Kidney (tissue), 22 donors: ENCODE measurements at places on chromosomes 3 and 15.

GRCh38 chr3:136792556-136793330 is 26.2 kb upstream of the SLC35G2 start:
- no peaks in the 10 kb centered on the region for H3K4me1 ChIP-seq
- H3K27me3 ChIP-seq = no peaks in the 10 kb centered on the region
- no peak overlapping the region for H3K27ac ChIP-seq
- H3K36me3 ChIP-seq = no peaks in the 10 kb centered on the region

DNA sequence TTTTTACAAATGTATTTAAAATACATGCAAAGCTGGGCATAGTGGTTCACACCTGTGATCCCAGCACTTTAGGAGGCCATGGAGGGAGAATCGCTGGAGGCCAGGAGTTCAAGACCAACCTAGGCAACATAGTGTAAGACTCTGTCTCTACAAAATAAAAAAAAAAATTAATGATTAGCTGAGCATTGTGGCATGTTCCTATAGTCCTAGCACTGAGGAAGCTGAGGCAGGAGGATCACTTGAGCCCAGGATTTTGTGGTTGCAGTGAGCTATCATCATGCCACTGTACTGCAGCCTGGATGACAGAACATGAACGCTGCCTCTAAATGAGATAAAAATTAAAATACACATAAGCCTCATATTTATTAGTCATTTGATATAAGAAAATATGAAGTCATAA is 142.8 kb downstream of the TCF12 start:
- no peak overlapping the region for H3K27ac ChIP-seq
- no peak for DNase-seq
- no peaks in the 10 kb centered on the region for H3K36me3 ChIP-seq

DNA sequence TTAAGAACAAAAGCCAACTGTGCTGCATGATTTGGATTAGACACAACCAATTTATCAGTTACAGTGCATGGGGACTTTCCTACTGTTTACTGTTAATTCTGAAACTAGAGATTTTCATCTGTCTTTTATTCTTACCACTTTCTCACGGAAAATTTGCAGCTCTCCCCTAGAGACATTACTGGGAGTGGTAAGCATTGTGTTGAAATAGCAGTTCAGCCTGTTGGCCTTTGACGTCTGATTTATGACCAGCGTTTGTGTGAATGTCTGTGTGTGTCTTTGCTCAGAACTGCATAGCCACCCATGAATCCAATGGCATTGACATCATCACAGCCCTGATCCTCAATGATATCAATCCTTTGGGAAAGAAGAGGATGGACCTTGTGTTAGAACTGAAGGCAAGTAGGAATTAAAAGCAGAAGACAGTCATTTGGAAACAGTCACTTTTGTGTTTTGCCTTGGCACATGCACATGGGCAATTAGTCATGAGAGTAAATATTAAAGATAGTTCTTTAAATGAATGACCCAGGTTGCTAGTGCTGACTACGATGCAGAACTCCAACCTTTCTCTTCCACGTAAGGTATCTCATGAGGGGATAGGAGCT is 202.2 kb upstream of the BHLHE40 start:
- H3K36me3 ChIP-seq = no peaks in the 10 kb centered on the region
- no peak overlapping the region for H3K4me3 ChIP-seq
- no peaks in the 10 kb centered on the region for H3K4me1 ChIP-seq

GRCh38 chr3:191263850-191264249 is 64.8 kb downstream of the OSTN start:
- no peak overlapping the region for H3K4me3 ChIP-seq
- DNase-seq = no peak
- no peaks in the 10 kb centered on the region for H3K4me1 ChIP-seq
- no peak overlapping the region for H3K27ac ChIP-seq

- no peaks in the 10 kb centered on the region for H3K4me1 ChIP-seq
- H3K36me3 ChIP-seq = no peaks in the 10 kb centered on the region
- H3K27me3 ChIP-seq = no peaks in the 10 kb centered on the region
- DNase-seq = no peak
These were observed 105.3 kb upstream of the AGBL1 start for GRCh38 chr15:85974348-85974705.

DNA sequence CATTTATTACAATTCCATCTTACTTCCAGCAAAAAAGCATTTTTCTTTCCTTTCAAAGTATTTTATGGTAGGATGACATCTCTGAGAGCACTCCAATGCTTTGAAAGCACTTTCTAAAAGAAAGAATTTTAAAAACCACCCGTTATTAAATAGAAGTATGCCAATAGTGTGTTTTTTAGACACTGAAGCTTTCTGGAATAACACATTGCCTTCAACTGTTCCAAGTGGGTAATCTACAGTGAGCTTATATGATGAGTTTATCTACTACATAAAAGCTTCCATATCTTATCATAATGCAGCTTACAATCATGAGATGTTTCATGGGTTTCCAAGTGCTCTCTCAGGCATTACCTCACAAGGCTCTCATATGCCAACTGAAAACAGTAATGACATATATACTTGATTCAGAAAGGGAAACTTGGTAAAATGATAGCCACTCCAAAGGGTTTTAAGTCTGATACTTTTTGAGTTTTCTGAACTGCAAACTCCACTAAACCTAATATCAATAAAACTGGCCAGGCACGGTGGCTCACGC is 14.1 kb downstream of the CMTM6 start:
- no peak for DNase-seq
- no peaks in the 10 kb centered on the region for H3K36me3 ChIP-seq
- no peak overlapping the region for H3K4me3 ChIP-seq
- H3K27me3 ChIP-seq = no peaks in the 10 kb centered on the region

DNA sequence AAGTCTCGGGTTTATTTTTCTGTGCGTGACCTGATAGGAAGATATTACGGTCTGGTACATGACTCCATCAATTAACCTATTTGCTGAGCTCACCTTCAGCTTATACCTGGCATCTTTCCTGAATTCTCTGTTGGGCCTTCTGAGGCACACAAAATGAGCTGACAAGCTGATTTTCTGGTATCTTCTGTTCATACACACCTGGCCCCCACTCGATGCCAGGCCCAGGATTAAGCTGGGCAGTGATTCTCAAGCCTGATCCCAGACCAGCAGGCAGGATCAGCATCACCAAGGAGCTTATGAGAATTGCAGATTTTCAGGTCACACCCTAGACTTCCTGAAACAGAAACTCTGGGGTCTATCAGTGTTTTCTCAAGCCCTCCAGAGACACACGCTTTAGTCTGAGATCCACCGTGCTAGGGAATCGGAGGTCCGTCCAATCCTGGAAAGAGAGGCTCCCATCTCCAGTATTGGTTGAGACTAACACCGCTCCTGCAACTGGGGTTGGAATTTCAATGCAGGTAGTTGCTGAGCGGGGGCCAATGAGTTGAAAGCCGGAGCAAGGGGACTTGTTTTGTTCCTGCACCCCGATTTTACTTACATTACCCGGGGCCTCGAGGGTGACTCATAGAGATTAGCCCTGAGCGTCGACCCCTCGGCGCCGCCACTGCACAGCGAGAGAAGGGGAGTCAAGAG is 636 bp upstream of the EIF1B start:
- DNase-seq = no peak
- H3K4me1 ChIP-seq = no peaks in the 10 kb centered on the region
- peak overlapping the region; percentile 91 for H3K27ac ChIP-seq
- H3K4me3 ChIP-seq = peak overlapping the region; percentile 74
- H3K36me3 ChIP-seq = no peaks in the 10 kb centered on the region
- H3K27me3 ChIP-seq = no peaks in the 10 kb centered on the region

GRCh38 chr3:161413127-161413854 is 42.0 kb upstream of the SPTSSB start:
- no peak overlapping the region for H3K4me3 ChIP-seq
- no peak overlapping the region for H3K27ac ChIP-seq

DNA sequence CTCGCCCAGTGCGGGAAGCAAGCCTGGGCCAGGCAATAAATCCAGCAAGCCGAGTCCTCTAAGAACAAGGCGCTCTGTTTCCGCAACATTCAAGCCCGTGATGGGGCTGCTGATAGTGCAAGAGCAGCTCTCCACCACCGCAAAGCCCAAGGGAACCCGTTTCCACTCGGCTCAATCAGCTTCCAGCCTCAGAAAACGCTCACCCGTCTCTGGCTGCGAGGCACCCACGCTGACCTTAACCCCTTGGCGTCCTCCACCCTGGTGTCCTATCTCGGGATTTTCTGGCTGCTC is 17.8 kb downstream of the SPATA12 start:
- H3K4me1 ChIP-seq = no peaks in the 10 kb centered on the region
- peak overlapping the region; percentile 74 for H3K4me3 ChIP-seq
- peak overlapping the region; percentile 80 for H3K27ac ChIP-seq
- no peaks in the 10 kb centered on the region for H3K27me3 ChIP-seq
- no peaks in the 10 kb centered on the region for H3K36me3 ChIP-seq

GRCh38 chr3:69182588-69183316 is 60.4 kb upstream of the LMOD3 start:
- peaks cover 11% of the 10 kb centered on the region for H3K4me1 ChIP-seq
- peaks cover 2% of the 10 kb centered on the region for H3K36me3 ChIP-seq
- H3K27ac ChIP-seq = no peak overlapping the region
- no peak for DNase-seq
- no peaks in the 10 kb centered on the region for H3K27me3 ChIP-seq
- H3K4me3 ChIP-seq = no peak overlapping the region

DNA sequence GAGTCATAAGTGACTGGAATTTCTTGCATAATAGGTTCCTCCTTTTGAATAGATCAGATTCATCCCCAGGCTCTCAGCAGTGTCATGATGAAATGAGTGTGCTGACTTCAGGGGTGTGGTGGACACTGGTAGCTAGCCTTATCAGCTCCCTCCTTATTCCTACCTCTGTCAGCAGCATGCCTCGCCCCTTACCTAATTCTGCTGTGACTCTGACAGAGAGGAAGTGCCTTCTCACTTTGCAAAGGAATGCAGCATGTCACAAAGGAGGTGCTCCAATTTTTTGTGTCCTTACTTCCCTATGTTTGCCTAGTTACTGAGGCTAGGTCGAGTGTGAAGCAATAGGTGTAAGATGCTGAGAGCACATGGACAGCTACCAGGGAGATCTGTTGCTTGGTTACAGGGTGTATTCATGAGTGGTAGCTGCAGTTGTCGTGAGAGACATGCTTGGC is 90.6 kb downstream of the TNFAIP8L3 start:
- no peak overlapping the region for H3K27ac ChIP-seq
- no peak overlapping the region for H3K4me3 ChIP-seq
- no peaks in the 10 kb centered on the region for H3K4me1 ChIP-seq
- no peaks in the 10 kb centered on the region for H3K36me3 ChIP-seq
- no peaks in the 10 kb centered on the region for H3K27me3 ChIP-seq

GRCh38 chr3:168820810-168821415 is 725.2 kb upstream of the GOLIM4 start:
- peak; percentile 11 for DNase-seq
- H3K36me3 ChIP-seq = no peaks in the 10 kb centered on the region
- H3K4me1 ChIP-seq = no peaks in the 10 kb centered on the region
- H3K27ac ChIP-seq = no peak overlapping the region

DNA sequence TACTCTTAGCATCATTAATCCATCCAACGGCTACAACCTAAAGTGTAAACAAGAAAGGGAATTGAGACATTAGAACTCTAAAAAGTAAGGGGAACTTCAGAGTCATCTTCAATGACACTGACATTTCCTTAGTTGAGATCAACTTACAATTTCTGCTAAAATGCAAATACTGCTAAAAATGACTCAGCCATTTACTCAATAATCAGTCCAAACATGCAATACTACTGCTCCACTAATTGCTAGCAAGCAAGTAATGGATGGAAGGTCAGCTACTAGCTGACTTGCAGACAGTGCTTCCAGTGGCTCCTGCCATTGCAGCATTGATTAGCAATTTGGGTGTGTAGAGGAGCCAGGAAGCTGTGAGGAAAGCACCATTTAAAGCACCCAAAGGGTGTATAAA is 28.4 kb downstream of the CD200R1L start:
- peaks cover 7% of the 10 kb centered on the region for H3K4me1 ChIP-seq
- no peaks in the 10 kb centered on the region for H3K27me3 ChIP-seq
- H3K27ac ChIP-seq = no peak overlapping the region
- no peak overlapping the region for H3K4me3 ChIP-seq

DNA sequence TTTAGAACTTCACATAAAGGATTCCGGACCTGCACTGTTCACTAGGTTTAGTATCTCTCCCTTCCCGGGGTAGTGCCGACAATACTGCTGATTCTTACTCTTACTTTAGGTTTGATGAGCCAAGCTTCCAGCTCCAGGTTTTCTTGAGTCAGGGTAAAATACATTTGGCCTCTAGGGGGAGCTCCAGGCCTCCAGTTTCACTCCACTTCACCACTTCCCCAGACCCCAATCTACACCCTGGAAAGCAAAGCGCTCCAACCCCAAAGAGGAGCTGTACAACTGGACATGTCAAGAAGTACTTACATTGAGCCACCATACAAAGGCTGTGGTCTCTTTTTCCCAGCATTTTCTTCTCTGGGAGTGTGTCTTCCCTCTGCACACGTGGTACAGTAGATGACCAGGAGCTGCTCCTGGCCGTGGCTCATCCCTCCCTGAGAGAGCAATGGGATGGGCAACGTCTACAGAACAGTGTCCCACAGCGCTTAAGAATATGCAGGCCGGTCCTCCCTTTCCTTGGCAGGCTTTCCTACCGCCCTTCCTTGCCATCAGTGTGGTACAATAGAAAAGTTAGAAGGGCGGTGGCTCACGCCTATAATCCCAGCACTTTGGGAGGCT is 93.9 kb upstream of the CCDC80 start:
- no peaks in the 10 kb centered on the region for H3K27me3 ChIP-seq
- H3K4me3 ChIP-seq = no peak overlapping the region
- H3K27ac ChIP-seq = no peak overlapping the region
- no peaks in the 10 kb centered on the region for H3K4me1 ChIP-seq
- no peaks in the 10 kb centered on the region for H3K36me3 ChIP-seq

DNA sequence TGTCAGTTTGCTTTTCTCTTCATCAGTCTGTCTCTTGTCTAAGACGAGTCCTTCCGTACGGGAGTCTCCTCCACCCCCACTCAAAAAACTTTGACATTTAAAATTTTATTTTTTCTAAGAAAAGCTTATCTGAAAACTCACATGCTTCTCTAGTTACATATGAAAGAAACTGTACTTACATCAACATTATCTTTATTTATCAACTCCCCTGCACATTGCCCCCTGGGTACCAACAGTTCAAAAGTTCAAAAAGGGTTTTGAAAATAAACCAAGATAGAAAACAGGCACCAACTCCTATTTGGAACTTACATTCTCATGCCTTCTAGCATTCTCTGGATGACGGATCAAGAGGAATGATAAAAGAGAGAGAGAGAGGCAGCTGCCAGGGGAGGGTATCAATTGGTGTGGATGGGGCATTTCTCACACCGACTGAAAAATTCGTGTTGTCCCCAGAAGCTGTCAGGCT is 182.5 kb downstream of the FOXP1 start:
- no peak overlapping the region for H3K4me3 ChIP-seq
- DNase-seq = peak; percentile 64
- H3K4me1 ChIP-seq = peaks cover 5% of the 10 kb centered on the region
- H3K27ac ChIP-seq = no peak overlapping the region

DNA sequence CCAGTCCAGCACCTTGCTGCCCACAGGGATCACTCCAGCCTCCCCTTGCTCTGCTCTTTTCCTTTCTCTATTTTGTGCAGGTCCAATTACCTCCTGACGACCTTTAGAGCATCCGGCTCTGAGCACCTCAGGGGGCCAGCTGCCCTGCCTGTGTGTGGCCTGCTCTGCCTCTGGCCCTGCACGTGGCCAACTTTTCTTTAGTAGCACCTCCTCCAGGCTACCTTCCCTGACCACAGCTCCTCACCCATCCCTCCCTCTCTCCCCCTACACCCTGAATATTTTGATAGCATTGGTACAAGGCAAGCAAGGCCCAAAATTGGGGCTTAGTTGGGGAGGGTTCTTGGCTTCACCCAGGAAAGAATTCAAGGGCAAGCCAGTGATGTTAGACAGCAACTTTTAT is 66.9 kb upstream of the PRR20G start:
- no peak overlapping the region for H3K27ac ChIP-seq
- H3K27me3 ChIP-seq = no peaks in the 10 kb centered on the region
- no peaks in the 10 kb centered on the region for H3K4me1 ChIP-seq
- DNase-seq = no peak
- H3K36me3 ChIP-seq = no peaks in the 10 kb centered on the region
- no peak overlapping the region for H3K4me3 ChIP-seq
